Ovary (tissue), 10 donors: ENCODE measurements at places on chromosomes 4 and X.

DNA sequence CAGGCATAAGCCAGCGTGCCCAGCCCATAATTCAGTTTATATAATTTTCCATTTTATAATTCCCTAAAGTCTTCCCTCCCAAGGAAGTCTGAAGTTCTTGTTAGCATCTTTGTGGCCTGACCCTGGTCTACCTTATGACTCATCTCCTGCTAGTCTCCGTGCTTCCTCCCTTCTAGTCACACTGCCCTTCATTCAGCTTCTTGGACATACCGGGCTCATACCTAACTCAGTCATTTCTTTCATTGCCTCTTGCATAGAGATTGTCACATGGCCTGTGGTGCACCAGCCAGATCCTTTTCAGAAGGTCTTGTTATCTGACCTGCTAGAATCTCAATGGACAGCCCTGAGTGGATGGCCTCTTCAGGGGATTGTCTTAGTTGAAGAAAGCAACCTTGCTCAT, 22.8 kb upstream of the MAML3 start:
- DNase-seq: no peak

GRCh38 chr4:104859601-104860237, 287.0 kb upstream of the TET2 start:
- DNase-seq: no peak

GRCh38 chr4:43348591-43348990, 456.1 kb downstream of the GRXCR1 start:
- DNase-seq: no peak

DNA sequence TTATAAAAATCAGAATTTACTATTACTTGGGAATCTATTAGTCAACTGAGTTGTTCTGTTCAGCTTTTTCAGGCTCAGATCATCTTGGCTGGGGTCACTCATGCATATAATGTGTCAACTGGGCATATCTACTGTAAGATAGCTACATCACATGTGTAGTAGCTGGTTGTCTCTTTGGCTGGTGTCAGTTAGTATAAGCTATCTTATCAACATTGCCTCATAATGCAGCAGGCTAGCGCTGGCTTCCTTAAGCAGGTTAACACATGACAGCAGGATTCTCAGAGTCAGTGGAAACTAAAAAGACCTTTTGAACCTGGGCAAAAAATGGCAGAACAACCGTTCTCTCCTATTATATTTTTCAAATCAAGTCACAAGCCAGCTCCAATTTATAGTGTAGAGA, 378.3 kb upstream of the PCDH10 start:
- DNase-seq: no peak

DNA sequence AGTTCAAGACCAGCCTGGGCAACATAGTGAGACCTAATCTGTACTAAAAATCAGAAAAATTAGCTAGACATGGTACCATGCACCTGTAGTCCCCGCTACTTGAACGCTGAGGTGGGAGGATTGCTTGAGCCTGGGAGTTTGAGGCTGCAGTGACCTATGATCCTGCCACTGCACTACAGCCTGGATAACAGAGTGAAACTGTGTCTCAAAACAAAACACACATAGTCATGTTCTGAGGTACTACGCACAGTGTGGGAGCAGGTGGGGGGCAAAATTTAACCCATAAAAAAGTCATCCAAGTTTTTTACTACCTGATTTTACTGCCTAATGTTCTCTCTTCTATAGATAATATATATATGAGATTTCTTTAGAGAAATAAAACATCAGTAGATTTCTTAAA, 28.4 kb downstream of the HSPA4L start:
- DNase-seq: no peak

- no peak for DNase-seq
Measured at GRCh38 chrX:152878976-152879755, 18.7 kb upstream of the ZNF185 start.

DNA sequence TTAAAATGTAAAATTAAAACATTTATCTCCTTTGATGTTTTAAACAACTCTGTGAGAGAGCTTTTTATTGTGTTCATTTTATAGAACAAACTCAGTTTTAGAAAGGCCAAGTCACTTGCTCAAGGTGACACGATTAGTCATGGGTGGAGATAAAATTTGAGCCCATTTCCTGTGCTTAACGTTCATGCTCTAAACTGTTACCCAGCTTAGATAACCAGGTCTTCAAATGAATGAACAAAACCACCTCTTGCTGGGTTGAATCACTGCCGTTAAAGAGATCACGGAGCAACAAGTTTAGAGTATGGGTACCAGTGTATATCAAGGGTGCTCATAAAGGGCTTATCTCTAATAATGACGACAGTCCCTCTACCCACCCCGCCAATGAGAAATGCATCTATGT, 10.2 kb upstream of the CASK start:
- no peak for DNase-seq

- DNase-seq: no peak
Measured at GRCh38 chr4:113941836-113942235, 37.6 kb downstream of the ARSJ start.

GRCh38 chr4:68572653-68573170, 3.4 kb downstream of the UGT2B17 start:
- no peak for DNase-seq

GRCh38 chr4:79288185-79288584, 37.7 kb downstream of the NAA11 start:
- no peak for DNase-seq

GRCh38 chr4:154838694-154839093, 57.6 kb downstream of the RBM46 start:
- no peak for DNase-seq

DNA sequence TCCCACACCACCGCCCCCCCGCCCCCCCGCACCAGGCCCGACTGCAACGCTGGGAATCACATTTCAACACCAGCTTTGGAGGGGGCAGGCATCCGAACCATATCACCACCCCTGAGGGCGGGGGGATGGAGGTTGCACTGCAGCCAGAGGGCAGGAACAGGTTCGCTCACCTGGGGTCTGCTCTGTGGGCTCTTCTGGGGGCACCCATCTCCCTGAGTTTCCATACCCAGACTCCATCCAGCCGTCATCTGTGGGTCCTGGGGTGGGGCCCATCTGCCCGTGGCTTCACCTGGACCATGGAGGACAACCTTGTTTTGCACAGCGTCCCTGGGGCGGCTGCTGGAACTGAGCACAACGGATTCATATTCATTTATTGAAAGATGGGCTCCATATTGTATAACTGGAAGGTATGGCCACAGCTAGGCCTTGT, 6.9 kb downstream of the PSAPL1 start:
- DNase-seq: peak; percentile 7

GRCh38 chr4:125522992-125523391, 208.2 kb downstream of the FAT4 start:
- no peak for DNase-seq

GRCh38 chr4:123503698-123504363, 107.2 kb downstream of the SPRY1 start:
- no peak for DNase-seq

DNA sequence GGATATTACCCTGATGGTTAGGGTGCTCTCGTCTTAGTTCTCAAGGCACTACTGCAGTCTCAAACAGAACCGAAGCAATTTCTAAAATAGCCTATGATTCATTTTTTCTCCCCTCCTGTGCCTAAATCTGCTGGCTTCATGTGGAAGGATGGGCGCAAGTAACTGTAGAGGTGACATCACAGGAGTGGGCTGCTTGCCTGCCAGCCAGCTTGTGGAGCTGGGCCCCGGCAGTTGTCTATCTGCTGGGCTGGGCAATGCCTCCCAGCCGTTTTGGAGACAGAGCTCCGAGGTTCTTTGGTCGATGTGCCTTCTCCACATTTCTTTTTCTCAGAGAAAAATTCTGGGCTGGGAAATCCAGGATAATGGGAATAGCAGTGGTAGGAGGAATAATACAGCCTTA, 34.3 kb upstream of the CITED1 start:
- DNase-seq: no peak

- no peak for DNase-seq
Measured at GRCh38 chr4:182205306-182205705, 37.9 kb upstream of the TENM3 start.

- peak; percentile 35 for DNase-seq
Measured at GRCh38 chr4:147855571-147856009, 123.7 kb downstream of the ARHGAP10 start.

- no peak for DNase-seq
Measured at GRCh38 chr4:58113126-58113525, 1002.9 kb upstream of the IGFBP7 start.

DNA sequence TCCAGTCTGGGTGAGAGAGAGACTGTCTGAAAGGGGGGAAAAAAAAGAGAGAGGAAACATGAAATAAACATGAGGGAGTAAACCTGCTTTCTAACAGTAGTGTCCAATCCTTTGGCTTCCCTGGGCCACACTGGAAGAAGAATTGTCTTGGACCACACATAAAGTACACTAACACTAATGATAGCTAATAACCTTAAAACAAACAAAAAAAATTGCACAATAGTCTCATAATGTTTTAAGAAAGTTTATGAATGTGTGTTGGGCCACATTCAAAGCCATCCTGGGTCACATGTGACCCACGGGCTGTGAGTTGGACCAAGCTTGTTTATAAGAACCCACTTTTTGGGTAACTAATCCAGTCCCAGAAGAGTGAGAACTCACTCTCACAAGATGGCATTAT, 30.3 kb downstream of the PDS5A start:
- no peak for DNase-seq

DNA sequence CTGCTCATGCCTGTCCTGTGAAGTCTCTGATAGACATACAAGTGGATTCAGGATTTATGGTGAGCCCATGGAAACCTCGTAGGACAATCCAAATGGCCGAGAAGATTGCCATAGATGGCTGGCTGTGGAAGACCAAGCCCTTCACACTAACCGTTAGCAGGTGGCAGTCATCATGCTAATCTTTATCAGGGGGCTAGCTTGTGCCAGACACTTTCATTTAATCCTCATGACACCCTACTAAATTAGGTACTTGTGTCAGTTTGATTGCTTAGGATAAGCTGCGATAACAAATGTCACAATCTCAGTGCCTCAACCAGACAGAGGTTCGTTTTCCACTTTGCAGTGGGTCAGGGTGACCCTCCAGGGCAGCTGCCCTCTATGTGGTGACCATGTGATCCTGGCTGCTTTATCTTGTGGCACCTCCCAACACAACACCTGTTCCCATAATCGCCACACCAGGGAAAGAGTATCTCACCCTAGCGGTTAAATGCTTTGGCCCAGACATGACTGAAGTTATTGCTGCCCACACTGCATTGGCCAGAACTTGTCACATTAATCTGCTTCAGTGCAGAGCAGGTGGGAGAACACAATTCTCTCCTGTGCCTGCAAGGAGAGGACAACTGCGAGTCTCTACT, 60.8 kb downstream of the REPS2 start:
- no peak for DNase-seq

DNA sequence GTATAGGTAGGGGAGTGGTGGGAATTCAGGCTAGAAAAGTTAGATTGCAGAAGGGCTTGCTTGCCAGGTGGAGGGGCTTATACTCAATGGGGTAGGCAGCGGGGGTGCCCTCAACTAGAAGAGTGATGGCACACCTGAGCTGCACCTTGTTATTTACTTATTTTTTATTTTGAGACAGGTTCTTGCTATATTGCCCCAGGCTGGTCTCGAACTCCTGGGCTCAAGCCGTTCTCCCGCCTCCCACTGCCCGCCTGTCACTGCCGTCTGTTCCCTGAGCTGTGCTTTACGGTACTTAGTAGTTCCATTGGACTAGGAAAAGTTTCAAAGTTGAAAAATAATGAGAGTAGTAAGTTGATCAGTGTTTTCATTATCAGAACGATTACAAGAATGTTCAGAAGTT, 2.0 kb downstream of the ZFX start:
- peak; percentile 34 for DNase-seq

GRCh38 chrX:112846187-112846586, 5.6 kb upstream of the AMOT start:
- peak; percentile 26 for DNase-seq

GRCh38 chr4:81519427-81519773, 47.7 kb upstream of the RASGEF1B start:
- DNase-seq: no peak

DNA sequence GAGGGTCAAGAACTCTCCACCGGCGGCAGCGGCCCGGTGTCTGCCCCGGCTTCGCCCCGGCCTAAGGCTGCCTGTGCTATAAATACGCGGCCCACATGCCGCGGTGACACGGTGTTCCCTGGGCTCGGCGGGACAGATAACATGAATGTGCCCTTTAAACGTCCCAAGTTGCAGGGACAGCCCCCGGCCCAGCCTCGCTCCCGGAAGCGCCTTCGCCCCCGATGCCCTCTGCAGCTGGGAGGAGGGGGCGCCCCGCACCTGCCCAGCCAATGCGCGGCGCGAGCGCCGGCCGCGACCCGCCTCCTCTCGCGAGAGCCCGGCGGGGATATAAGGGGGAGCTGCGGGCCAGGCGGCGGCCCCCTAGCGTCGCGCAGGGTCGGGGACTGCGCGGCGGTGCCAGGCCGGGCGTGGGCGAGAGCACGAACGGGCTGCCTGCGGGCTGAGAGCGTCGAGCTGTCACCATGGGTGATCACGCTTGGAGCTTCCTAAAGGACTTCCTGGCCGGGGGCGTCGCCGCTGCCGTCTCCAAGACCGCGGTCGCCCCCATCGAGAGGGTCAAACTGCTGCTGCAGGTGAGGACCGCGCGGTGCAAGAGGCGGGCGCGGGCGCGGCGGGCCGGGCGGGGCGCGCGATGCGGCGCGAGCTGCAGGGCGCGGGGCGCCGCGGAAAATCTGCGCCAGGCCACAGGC, at the start of gene SLC25A4:
TSS of gene SLC25A4 (plus strand) at position 355 of the 689 bp plus-strand sequence. CDS start at position 462, 107 bp downstream.
- DNase-seq: peak; percentile 92

- no peak for DNase-seq
Measured at GRCh38 chr4:151729731-151730559, 30.9 kb downstream of the GATB start.

DNA sequence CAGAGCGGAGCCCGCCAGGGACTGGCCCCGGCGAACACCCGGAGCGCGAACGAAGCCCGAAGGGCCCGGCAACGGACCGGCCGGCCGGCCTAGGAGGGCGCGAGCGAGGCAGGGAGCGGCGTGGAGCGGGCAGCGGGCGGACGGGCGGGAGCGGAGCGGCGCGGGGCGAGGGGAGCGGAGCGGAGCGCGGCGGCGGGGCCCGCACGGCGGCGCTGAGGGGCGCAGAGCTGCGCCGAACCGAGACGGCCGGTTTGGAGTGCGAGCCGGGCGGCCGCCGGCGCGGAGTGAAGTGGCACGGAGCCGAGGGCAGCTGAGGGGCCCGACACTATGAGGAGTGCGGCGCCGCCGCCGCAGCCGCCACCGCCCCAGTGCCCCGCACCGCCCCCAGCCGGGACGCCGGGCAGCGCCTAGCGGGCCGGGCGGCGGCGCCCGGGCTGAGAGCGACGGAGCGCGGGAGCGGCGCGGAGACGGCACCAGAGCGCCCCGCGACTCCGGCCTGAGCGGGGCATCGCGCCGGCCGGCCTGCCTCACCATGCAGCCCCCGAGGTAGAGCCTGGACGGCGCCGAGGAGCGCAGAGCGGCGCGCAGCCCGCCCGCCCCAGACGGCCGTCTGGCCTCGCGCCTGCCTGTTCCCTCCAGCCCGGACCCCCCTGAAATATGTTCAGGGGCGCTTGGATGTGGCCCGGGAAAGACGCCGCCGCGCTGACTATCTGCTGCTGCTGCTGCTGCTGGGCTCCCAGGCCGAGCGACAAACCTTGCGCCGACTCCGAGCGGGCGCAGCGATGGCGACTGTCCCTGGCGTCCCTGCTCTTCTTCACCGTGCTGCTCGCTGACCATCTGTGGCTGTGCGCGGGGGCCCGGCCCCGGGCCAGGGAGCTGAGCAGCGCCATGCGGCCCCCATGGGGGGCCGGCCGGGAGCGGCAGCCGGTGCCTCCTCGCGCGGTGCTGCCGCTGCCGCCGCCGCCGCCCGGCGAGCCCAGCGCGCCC, 793 bp downstream of the NALF2 start:
- DNase-seq: no peak

- no peak for DNase-seq
Measured at GRCh38 chr4:132384709-132385108, 764.4 kb upstream of the PCDH10 start.

- no peak for DNase-seq
Measured at GRCh38 chr4:45518832-45519231, 605.0 kb downstream of the GABRG1 start.

GRCh38 chr4:151231915-151232595, 44.9 kb upstream of the PRSS48 start:
- no peak for DNase-seq
